ENCODE measurements at places on chromosomes 12 and 14. TPM values are rescaled to one million over a fixed set of nuclear protein-coding genes. Genes with fewer than 3 reads are reported as not detected.

VWF gene
- total RNA-seq, result 15.0 TPM

DIABLO gene
- total RNA-seq, result 37.6 TPM

SLC6A13 gene
- total RNA-seq, result 14.0 TPM

GNB3 gene
- total RNA-seq, result 0.74 TPM

PRH1 gene
- total RNA-seq, result 50.6 TPM

DNAI7 gene
- 3.9 TPM for total RNA-seq

ZNF385A gene
- total RNA-seq, result 2.0 TPM

ADAM20 gene
- total RNA-seq, result 1.5 TPM

CLEC2B gene
- 3.7 TPM for total RNA-seq

RPL10L gene
- 0.25 TPM for total RNA-seq

NTN4 gene
- 51.1 TPM for total RNA-seq

PROX2 gene
- total RNA-seq, result not detected

OAS2 gene
- total RNA-seq, result 0.98 TPM

GPR137C gene
- 32.7 TPM for total RNA-seq

CCDC177 gene
- 4.2 TPM for total RNA-seq

DBX2 gene
- total RNA-seq, result 2.2 TPM

CACNA1C gene
- total RNA-seq, result 24.1 TPM

KRT77 gene
- under 0.01 TPM for total RNA-seq

FZD10 gene
- total RNA-seq, result 0.49 TPM

ESPL1 gene
- 2.2 TPM for total RNA-seq

RAD52 gene
- total RNA-seq, result 12.0 TPM
